ENCODE measurements at places on chromosomes 7 and 10.

DNA sequence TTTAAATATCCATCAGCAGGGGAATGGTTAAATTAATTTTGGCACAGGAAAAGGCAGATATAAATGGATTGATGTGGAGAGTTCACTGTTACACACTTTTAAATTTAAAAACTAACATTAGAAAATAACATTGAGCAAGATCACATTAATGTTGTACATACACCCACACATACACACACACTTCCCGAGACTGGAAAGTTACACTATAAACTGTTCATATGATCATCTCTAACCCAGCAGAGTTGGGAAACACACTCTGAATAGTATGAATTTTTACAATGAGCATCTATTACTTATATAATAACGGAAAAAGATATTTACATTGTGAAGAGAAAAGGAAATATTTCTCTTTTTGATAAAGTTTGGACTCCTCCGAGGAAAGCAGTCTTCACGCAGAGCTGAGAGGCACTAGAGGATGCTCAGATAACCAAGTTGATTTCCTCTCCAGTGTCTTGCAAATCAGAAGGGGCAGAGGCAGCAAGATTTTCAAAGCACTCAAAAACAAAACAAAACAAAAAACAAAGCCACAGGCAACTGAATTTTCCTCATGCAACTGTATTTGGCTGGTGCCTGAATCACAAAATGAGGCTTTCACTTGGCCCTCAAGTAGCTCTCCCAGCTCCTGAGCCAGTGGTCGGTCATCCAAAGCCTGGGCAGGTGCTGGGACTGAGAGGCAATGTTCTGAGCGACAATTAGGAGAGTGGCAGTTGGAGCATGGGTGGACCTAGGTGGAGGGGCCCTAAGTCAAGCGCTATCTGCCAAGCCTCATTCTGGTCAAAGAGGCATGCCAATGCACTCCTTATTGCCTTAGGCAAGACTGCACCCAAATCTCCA is 10.5 kb upstream of the GATAD1 start:
- DNase-seq = no peak

- no peak for DNase-seq
Observed at GRCh38 chr7:94832051-94832450, 75.3 kb upstream of the PPP1R9A start.

DNA sequence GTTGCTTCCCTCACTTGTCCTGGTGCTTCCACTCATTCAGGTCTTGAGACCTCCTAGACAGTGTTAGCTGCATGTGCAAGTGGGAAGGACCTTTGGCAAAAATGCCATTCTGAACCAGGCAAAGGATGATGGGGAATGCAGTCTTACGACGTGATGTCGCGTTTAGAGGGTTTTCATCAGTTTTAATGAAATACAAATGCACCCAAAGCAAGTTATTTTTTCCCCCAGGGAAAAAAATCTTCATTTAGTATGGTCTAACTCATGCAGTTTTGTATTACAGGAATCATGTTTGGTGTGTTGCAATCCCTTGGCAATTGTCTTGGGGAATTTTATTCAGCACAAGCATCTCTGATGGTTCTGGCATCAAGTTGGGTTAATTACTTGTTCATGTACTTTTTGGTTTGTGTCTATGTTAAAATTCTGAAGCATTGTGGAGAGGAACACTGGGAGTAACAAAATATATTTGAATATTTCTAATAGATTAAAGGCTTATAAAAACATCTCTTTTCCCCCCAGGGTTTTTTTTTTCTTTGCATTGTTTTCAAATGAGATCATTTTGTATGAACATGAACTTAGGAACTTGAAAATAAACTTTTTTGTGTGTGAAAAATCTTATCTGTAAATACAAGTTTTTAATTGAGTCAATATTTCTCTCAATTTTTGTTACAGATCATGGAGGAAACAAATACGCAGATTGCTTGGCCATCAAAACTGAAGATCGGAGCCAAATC is 188.9 kb downstream of the BICC1 start:
- no peak for DNase-seq

GRCh38 chr10:21953585-21954057 is 49.9 kb downstream of the DNAJC1 start:
- DNase-seq = no peak

- DNase-seq = no peak
Observed at GRCh38 chr7:68969571-68969970, 628.7 kb upstream of the AUTS2 start.

Data from H1 (cell line).